NCI-H82 (cell line): ENCODE measurements at places on chromosomes 12 and 14.
A peak's percentile ranks its signal among the peaks of the same experiment; 100 is the strongest.

DNA sequence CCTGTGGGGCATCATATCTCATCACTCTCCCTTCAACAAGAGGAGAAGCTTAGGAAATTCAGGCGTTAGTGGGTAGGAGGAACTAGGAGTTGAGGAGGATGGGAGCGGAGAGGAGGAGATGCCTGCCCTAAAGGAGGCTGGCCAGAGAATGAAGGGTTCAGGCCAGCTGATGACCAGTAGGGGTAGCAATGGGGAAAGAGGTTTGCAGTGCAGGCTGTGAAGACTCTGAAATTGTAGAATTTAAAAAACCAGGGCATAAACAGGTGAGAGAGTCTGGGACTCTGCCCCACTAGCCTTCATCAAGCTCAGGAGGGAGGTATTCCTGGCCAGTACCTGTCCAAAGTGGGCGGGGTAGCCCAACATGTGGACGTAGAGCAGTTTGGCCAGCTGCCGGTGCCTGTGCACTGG is 809 bp downstream of the AP1G2 start:
- no peak for DNase-seq

DNA sequence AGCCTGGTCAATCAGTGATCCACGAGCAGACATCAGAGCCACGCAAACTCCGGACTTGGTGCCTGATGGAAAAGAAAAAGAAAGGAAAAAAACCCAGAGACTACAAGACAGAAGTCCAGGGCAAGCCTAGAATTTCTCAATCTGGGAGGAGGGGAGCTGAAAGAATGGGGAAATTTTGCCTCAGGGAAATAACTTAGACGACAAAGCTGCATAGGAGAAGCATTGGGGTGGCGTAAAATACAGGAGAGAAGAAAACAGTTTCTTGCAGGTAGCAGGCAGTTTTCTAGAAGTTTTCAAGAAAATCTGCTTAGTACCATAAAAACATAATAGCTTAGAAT is 2.6 kb upstream of the SLC11A2 start:
- no peak for DNase-seq

- DNase-seq, result no peak
Measured at GRCh38 chr12:67632005-67632404, 16.5 kb upstream of the DYRK2 start.

GRCh38 chr12:102061096-102061559 is 663 bp downstream of the WASHC3 start:
- DNase-seq, result peak; percentile 23

- no peak for DNase-seq
Measured at GRCh38 chr12:123721245-123721644, 9.1 kb downstream of the ATP6V0A2 start.

DNA sequence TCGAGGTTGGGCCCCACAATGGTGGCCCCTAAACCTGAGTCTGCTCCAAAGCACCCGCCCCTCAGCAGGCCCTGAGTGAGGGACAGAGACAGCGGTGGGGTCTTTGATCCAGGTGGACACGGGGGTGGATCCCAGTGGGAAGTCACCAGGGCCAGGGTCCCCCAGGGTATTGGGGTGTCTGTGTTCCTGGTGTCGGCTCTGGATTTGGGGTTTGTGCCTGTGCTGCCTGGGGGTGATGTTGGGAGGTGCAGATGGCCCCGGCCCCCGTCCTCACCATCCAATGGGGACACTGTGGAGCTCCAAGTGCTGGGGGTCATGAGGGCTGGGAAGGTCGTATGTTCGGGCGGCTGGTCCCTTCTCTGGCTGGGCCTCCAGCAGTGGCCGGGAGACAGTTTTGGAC is 354.2 kb downstream of the TMEM121 start:
- no peak for DNase-seq

DNA sequence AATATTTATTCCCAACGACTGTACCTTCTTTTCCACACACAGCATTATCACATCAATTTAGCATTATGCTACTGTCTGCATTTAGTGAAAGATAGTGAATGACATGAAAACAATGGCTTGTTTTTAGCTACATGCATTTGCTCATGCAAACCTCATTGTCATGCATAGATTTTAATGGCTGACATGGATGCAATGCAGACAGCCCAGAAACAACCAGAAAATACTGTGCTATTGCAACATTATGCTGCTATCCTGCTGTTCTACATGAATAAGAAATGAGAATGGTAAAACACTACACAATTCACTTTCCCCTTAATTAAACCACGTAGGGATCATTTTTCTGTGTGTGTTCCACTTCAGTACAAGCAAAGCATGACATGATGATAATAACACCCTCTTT is 90.8 kb downstream of the LIN7A start:
- no peak for DNase-seq

DNA sequence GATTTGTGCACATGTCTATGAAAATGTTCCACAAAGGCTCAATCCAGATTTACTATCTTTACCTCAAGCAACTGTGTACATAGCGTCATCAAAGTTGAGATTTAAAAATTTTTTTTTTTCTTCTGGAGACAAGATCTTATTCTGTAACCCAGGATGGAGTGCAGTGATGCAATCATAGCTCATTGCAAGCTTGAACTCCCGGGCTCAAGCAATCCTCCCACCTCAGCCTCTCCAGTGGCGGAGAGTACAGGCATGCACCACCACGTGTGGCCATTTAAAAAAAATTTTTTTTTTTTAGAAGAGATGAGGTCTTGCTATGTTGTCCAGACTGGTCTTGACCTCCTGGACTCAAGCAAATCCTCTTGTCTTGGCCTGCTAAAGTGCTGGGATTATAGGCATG is 2.3 kb downstream of the COCH start:
- no peak for DNase-seq

DNA sequence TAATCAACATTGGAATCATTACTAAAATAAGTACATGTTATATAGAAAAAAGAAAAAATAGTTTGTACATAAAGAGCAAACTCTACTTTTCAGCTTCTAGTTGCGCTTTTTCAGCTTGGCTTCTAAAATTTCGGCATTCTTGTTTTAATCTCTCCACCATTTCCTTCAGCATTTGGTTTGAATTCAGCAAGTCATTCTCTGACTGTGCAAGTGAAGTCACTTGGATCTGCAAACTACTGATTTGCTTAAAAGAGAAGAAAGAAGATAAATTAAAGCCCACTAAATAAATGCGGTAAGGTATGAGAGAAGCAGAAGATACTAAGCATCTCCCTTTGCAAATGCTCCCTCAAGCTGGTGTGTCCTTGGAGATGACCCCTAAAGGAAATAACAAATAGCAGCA is 126.3 kb downstream of the CEP83 start:
- no peak for DNase-seq

DNA sequence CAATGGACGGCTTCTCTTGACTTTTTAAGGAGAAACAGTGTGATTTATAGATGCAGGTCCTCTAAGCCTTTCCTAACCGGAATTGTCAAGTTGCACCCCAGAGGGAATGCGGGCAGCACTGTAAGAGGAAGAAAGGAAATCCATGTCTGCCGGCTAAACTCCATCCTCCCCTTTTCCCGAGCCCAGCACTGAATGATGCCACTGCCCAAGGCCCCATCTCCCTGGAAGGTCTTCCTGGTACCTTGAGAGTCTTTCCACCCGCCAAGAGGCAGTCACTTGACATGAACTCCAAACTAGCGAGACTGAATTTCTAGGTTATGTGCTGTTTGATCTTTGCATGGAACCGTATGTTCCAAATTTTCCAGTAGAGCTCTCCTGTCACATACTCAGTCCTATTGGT is 313.4 kb upstream of the FKBP4 start:
- DNase-seq, result no peak

GRCh38 chr12:103205906-103206305 is 248.4 kb downstream of the ASCL1 start:
- no peak for DNase-seq

DNA sequence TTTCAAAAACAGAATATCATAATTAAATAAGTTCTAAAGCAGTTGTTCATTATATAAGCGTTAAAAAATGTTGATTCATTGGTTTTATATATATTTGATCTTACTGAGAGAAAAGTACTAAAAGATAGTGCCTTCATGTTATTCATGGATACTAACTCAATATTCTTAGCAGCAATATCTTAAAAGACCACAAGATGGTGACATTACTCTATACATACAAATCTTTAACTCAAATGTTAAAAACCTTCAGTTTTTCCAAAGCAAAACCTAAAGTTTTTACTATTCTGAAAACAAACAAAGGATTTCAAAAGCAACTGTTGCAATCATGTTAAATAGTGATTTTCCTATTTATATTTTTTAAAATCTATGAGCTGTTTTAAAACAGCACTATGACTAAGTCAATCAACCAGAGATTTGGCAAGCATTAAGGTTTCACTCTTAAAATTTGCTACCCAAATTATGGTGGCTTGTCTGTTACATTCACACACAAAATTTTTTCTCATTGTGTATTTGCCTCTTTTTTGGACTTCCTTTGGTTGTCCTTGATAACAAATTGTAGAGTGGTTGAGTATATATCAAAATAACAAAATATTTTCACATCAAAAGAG is 50.1 kb upstream of the RERGL start:
- DNase-seq, result peak; percentile 57

DNA sequence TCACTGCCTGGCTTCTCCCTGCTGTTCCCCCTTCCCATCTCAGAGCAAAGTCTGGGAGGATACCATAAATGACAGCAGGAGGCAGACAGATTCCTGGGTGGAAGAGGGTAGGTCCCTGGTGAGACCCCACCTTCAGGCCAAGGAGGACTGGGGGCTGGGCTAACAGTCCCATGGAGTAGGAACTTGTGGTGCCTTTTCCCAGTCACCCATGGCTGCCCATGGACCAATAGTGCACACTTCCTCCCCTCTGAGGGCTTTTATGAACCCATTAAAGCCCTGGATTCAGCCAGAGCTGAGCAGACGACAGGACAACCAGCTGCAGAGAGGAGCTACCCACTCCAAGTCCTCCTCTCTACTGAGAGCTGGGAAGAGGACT is 36.6 kb upstream of the OR5AU1 start:
- no peak for DNase-seq

GRCh38 chr14:99670361-99671234 is 13.5 kb upstream of the CYP46A1 start:
- DNase-seq, result no peak

- DNase-seq, result no peak
Measured at GRCh38 chr14:50677527-50678063, 9.5 kb upstream of the SAV1 start.

DNA sequence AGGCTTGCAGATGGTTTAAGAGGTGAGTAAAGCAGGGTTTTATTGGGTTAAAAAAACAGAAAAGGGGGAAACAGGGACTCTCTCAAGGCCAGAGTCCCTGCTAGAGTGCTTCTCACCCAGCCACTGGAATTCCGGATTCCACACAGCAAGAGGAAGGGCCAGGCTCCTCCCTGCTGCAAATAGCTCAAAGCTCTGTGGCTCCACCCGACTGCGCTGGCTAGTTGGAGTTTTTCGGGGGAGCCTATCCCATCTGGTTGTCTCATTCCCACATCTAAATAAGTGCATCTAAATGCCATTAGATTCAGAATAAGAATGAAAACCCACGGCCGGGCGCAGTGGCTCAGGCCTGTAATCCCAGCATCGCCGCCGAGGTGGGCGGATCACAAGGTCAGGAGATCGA is 791.5 kb downstream of the SLC16A7 start:
- no peak for DNase-seq

GRCh38 chr14:63891148-63891975 is 38.6 kb downstream of the SYNE2 start:
- DNase-seq, result peak; percentile 23

DNA sequence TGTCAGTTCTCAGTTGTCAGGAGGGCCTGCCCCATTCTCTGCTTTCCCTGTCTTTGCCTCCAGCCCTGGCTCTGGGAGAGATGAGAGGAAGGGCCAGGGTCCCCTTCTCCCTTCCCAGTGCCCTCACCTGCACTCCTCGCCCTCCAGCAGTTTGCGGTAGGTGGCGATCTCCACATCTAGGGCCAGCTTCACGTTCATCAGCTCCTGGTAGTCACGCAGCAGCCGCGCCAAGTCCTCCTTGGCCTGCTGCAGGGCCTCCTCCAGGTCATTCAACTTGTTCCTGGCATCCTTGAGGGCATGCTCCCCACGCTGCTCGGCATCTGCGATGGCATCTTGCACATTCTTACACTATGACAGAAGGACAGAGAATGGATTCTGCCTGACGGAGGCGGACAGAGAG is 5.4 kb downstream of the KRT2 start:
- no peak for DNase-seq

DNA sequence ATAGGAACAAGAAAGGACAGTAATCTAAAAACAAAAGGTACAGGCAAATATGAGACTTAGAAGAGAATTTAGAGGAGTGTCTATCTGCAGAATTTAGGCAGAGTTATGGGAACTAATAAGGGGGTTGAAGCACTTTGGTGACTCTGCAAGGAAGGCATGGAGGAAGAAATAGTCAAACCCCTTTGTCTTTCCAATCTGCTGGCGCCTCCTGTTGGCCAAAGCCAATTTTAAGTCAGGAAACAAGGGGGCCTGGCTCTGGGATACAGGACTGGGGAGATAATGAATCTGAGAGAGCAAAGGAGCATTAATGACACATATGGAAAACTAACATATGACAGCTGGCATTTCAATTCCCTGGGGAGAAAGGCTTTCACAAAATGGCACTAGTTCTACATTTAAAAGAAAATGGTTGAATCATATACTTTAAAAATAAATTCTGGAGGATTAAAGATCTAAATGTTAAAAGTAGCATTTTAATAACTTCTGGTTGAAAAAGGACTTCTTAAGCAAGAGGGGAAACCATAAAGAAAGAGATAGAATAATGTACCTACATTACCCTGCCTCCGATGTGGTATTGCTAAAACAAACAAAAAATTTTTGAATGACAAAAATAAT is 48.5 kb upstream of the CSRP2 start:
- peak; percentile 82 for DNase-seq

- DNase-seq, result no peak
Measured at GRCh38 chr12:110508071-110508586, 6.0 kb downstream of the RAD9B start.

- DNase-seq, result no peak
Measured at GRCh38 chr14:94109915-94110250, 653 bp upstream of the IFI27 start.

- DNase-seq, result no peak
Measured at GRCh38 chr14:91406982-91407381, 10.6 kb downstream of the CCDC88C start.

DNA sequence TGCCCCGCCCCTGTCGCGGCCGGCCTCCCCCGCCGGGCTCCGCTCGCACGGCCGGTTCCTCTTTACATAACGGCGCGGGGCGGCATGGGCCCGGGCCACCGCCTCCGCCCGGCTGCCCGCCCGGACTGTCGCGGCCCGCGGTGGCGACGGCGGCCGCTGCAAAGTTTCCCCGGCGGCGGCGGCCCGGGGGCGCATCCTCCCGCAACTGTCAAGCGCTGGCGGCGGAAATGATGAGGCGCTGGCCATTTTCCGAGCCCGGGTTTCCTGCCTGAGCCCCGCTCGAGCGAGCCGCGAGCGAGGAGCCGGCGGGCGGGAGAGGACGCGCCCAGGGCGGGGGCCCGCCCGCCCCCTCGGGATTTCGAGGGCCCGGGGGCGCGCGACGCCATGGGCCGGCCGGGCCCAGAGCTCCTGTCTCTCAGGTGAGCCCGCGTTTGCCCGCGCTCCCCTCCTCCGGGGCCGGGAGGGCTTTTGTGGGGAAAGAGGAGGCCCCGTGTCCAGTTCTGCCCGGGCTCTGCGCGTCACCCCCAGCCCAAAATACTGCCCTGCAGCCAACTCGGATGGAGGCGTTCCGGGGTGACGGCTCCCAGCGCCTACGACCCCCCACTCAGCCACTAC is at the start of gene SH2B3:
Gene SH2B3, plus strand, starts transcription at position 65 of the 615 bp plus-strand sequence. CDS start 12,223 bp downstream, outside the sequence.
- peak; percentile 78 for DNase-seq

GRCh38 chr12:62969695-62970094 is 34.7 kb upstream of the PPM1H start:
- DNase-seq, result no peak

GRCh38 chr12:98559666-98560065 is 33.8 kb upstream of the SLC25A3 start:
- DNase-seq, result no peak
